ENCODE measurements at places on chromosomes 3 and 15.

- DNase-seq, result no peak
Measured at GRCh38 chr15:73915082-73915481, 11.2 kb upstream of the LOXL1 start.

GRCh38 chr15:69823223-69823907, 274.4 kb downstream of the TLE3 start:
- no peak for DNase-seq

DNA sequence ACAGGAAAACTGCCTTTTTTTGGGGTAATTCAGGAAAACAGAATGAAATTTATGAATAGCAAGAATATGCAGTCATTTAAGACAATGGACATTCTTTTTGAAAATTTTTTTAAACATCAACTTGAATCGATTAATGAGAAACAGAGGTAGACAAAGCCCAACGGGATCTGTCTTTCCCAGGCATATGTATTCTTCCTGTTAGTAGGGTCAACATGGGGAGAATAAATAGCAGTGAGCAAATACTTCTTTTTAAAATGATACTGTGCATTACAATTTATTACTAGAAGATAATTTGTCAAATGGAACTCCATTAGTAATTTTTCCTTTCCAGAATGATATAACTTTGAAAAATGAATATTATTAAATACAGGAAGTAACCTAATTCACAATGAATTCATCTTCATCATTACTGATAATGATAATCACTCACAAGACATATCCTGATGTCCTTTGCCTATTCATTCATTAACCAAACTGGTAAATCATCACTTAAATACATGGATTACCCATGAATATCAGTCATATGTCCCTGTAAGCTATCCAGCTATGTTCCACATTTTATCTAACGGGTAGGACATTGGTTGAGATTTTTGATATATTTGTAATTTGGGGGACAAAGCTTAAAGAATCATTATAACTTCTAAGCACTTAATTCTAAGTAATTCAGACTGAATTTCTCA, 209.2 kb upstream of the CDIN1 start:
- DNase-seq, result no peak

DNA sequence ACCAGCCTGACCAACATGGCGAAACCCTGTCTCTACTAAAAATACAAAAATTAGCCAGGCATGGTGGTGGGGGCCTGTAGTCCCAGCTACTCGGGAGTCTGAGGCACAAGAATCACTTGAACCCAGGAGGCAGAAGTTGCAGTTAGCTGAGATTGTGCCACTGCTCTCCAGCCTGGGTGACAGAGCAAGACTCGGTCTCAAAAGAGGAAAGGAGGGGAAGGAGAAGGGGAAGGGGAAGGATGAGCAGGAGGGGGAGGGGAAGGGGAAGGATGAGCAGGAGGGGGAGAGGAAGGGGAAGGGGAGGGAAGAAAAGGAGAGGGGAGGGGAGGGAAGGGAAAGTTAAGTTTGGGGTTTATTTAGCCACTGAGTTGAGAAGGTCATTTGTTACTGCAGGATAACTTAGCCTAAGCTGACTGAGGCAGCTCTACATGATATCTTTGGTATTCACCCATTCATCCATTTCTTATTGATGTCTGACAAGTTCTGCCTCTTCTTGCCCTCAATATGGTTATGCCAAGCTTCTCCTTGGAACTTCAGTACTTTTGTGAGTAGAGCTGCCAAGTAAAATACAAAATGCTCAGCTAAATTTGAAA, 15.9 kb upstream of the ABHD2 start:
- DNase-seq, result no peak

GRCh38 chr3:171712171-171712938, 97.9 kb downstream of the PLD1 start:
- no peak for DNase-seq

DNA sequence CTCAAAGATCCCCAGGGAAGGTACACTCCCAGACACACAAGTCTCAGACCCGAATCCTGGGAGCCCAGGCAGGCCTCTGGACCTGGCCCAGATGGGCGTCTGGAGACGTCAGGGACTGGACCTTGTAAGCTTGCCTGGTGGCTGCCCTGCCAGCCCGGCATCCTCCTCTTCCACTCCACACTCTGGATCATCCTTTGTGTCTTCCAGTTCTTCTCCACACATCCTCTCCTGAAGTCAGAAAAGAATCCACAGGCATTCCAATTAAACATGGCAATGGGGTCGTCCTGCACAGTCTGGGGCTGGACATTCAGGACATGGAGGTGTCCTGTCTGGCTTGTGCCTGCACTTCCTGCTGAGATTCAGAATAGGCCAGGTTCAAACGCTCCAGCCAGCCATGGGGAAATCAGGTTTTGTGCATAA, 208.8 kb upstream of the IGF1R start:
- DNase-seq, result no peak

DNA sequence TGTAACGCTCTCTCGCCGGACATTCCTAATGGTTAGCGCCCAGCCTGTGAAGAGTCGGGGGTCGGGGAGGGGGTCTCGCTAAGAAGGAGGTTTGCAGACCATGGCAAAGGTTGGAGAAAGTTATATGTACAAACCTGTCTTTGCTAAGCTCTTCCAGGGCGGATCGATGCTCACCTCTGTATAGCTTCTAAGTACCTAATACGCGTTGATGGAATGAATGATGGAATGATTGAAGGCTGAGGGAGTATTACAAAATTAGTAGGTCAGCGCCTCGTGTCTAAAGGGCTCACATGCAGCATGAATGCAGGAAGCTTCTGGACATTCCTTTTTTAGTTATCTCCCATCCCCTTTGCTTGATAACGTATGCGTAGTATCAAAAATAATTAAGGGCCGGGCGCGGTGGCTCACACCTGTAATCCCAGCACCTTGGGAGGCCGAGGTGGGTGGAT, 305 bp upstream of the KPNA1 start:
- DNase-seq, result no peak

DNA sequence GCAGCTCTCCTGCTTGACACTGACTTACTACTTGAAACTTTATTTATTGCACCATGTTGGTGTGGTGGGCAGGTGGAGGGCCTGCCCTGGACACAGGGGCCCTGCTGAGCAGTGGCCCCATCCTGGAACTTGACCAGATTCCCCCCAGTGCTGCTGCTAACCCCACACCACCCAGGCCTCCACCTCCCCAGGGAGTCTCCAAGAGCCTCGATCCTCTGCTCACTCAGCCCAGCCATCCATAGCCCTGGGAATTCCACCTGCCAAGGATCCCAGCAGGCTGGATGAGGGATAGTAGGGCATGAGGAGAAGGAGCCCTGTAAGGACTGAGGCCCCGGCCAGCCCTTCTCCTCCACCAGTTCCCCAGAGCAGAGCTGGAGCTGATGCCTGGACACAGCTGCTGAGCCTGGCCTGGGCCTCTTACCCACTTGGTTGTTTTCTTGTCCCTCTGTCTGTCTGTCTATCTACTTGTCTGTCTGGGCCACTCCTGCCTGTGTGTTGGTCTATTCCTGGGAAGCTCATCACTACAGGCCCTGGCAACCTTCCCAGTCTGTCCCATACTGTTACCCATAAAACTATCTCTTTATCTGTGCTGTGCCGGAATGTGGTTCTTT, 2.8 kb downstream of the CHAC1 start:
- DNase-seq, result no peak

GRCh38 chr15:73928971-73929627, 2.8 kb downstream of the LOXL1 start:
- no peak for DNase-seq

GRCh38 chr15:99755692-99756409, 22.6 kb upstream of the LYSMD4 start:
- DNase-seq, result peak; percentile 47

DNA sequence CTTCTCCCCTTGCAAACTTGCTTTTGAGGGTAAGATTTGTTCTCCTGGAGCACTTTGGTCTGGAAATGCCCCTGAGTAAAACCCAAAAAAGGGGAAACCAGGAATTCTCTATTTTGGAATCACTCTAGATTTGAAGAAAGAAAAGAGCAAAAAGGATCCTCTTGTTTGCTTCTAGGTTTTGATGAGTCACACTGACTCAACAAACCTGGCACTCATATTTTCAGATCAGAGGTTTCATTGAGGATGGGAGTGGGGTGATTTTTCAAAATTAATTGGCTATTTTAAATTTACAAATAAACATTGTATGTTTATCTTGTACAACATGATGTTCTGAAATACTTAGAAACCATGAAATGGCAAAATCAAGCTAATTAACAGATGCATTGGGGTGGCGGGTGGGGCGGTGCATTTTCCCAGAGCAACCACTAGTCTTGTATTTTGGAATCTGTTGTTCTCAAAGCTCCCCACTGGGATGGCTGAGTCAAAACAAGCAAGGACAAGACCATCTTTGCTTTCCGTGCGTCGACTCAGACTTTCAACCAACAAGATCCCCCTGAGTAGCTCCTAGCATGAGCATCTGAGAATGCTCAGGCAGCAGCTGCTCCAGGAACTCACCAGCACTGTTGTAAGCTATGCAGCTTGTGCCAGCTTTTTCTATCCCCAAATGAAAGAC, 451.4 kb downstream of the WDR72 start:
- DNase-seq, result no peak

- DNase-seq, result no peak
Measured at GRCh38 chr3:130709671-130710070, 37.0 kb downstream of the PIK3R4 start.

DNA sequence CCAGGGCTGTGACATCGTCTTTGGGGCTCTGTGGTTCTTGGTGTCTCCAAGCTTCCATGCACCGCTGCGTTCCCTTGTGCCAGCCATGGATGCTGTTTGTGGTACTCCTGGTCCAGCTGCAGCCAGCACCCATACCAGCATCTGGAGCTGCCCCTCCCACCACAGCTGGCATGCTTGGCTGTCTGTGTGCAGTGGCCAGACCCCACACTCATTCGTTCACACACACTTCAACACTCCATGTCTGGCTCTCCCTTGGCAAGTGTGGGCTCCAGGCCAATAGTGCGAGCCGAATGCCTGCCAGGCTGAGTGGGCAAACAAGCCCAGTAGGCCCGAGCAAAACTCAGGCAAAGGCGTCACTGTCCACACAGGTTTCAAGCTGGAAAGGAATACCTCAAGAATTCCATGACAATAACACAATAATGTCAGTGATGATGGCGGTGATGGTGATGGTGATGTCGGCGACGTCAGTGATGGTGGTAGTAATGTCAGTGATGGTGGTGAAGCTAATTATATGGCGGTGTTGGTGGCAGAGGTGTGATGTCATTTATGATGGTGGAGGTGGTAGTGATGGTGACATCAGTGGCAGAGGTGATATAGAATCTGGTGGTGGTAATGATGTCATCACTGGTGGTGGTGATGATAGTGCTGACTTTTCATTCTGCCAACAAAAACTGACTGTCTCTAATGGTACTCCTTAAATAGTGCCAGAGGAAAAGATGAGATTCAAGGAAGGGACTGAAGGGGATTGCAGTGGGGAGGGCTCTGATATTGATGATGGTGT, 19.3 kb downstream of the TBC1D21 start:
- DNase-seq, result no peak

GRCh38 chr3:197031315-197032285, 2.0 kb upstream of the MELTF start:
- DNase-seq, result peak; percentile 25

DNA sequence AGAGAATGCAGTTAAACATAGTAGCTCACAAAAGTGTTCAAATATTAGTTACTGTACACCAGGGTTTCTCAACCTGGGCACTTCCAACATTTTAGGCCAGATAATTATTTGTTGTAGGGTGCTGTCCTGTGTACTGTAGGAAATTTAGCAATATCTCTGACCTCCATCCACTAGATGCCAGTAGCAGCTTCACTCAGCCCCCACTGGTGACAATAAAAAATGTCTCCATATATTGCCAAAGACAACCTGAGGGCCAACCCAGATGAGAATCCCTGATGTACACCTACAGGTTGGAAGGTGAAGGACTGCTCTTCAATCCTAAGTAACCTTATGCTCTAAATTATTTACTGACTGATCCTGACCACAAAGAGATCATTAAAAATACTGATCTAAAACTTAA, 32.5 kb downstream of the DCUN1D1 start:
- DNase-seq, result no peak

GRCh38 chr3:155549087-155549486, 195.8 kb downstream of the PLCH1 start:
- DNase-seq, result no peak

- no peak for DNase-seq
Measured at GRCh38 chr3:152204218-152204617, 64.5 kb upstream of the MBNL1 start.

DNA sequence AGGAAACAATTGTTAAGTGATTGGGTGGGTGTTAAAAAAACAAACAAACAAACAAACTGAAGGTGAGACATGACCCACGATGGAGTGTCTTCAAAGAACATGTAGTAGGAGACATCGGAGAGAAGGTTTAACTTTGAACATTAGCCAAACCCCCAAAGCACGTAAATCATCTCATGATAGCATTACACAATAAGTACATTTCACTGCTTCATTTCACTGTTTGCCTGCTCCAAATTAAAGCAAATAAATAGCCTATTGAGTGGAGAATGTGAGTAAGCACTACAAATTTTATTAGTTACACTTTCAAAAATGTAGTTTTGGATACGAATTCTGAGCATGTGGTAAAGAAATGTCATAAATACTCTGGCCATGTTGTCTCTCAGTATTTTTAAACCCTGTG, 287.0 kb downstream of the SI start:
- DNase-seq, result no peak

- no peak for DNase-seq
Measured at GRCh38 chr3:4703054-4703480, 209.9 kb downstream of the ITPR1 start.

DNA sequence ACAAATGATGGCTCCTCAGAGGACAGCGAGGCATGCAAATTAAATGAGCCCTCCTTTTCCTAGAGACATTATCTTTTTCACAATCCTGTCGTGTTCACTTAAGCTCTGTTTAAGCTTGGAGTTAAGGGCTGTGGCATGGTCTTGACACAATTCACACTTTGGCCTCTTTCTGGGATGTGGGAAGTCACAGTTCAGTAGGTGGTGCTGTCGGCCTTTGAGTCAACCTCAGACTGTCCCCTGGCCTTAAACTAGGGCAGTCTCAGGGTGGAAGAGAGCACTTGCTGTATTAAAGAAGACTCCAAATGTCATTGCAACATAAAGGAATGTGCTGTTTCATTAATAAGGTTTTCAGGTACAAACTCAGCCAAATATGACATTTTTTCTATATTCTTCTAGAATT, 351.0 kb downstream of the MCTP2 start:
- peak; percentile 5 for DNase-seq

GRCh38 chr15:33296856-33297255, 13.9 kb upstream of the RYR3 start:
- DNase-seq, result no peak

DNA sequence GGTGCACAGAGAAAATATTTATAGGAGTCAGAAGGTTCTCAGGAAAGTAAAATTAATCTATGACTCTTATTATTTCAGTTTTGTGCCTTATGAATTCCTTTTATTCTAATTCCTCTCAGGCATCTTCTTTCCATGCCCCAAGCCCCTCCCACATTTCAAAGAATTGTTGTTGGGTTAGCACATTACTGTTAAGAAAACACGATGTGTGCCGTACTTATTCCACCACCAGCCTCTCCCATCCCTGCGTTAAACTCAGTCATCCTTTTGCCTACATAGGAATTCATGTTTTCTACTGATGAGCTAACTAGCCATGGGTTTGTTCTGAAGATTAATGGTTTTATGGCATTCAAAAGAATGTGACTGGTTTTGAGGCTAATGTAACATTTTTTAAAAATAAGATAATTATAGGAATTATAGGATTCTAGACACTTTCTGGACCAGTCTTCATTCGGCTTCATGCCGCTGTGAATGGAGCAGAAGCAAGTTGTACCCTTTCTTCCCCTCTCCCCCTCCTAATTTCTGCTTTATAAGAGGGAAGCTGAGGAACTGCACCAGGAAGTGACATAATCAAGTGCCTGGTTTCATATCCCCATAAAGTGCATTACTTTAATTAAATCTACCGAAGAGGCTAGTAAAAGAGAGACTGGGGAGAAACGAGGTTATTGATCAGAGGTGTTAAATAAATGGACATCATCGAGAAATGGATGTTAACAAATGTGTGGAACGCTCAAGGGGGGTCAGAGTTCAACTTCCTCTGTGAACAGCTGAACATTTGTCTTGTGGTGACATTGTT, 12.3 kb upstream of the MB21D2 start:
- no peak for DNase-seq
